ENCODE measurements at places on chromosomes 11 and 22.

DNA sequence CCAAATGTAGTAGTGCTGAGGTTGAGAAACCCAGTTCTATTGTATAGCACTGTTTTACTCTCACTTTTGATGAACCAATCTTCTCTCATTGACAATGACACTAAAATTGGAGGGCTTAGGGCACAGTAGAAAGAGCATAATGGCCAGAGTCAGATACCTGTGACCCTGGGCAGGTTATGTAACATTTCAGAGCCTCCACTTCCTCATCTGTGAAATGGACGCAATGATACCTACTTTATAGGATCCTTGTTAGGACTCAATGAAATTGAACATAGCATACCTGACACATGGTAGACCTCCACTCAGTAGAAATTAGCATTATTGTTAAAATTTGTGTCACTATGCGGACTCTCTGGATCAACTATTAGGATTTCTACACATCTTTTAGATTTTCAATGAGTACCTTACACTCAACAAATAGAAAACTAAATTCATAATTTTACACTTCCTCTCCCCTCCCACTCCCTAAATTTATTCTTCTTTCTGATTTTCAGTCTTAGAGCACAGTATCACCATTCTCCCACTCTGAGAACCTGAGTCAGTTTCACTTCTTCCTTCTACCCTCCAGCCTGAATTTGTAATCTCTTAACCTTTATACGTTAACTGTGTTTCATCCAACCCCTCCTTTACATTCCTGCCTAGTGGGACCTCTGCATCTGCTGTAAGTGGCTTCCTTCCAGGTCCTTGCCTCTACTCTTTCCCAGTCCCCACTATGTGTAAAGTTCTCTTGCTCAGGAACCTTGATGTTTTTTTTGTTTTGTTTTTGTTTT is 78.3 kb downstream of the MICAL2 start:
- DNase-seq, result no peak

DNA sequence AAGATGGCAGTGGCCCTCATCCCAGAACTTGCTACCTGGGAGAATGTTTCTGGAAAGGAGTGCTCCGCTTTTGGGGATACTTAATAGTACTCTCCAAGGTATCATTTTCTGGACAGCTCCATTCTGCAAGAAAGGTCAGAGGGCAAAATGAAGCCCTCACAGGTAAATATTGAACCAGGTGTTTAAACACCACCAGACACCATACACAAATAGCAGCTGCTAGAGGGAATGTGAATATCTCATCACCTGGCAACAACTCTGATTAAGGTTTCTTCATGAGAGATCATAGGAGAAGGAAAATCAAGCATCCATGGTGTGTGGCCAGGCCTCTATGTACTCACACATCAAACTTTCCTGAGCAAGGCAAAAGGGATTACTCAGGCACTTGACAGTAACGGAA is 226.1 kb upstream of the FAT3 start:
- no peak for DNase-seq

DNA sequence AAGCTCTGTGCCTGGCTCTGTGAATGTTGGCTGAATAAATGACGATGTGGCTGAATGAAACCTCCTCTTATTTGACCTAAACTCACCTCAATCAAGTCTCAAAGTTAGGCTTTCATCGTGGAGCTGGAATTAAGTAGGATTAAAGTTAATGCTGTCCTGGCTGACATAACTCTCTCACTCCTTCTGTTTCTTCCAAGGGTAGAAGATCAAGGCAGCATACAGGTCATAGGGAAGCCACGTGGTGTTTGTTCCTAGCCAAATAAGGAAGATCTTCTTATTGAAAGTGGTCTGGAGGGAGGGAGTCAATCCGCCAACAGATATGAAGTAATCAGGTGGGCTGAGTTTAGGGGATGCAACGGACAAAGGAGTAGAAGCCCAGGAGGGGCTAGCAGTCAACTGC is 59.5 kb downstream of the TRIM29 start:
- no peak for DNase-seq

GRCh38 chr11:9739123-9739900 is 75.4 kb downstream of the SWAP70 start:
- peak; percentile 87 for DNase-seq

GRCh38 chr11:29018631-29019030 is 910.4 kb downstream of the METTL15 start:
- DNase-seq, result no peak

DNA sequence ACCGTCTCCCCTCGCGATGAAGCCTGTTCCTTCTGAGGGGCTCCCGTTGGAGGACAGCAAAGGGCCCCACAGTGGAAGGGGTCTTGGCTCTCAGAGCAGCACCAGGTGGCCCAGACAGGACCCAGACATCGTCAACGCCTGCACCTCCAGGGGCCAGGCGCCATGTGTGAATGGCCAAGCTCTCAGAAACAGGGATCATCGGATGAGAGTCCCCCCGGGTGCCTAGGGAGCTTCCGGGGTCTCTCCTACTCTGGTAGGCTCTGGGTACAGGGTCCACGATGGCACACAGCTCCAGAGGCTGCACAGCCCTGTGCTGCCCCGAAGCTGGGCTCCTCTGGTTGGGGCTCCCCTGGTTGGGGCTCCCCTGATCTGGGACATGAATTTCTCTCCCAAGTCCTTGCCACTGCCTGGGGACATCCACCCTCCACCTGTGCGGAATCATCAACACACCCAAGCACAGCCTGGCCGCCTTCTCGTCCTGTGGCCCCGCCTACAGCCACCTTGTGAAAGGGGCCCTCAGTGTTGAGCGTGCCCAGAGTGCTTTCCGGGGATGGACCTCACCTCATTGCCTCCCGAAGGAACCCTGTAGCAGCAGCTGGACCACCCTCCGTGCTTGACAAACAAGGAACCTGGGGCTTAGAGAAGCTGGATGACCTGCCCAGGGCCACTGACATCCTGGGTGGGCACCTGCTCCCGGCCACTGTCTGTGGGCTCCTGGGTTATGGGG is 929.0 kb downstream of the BRD1 start:
- no peak for DNase-seq

- no peak for DNase-seq
Measured at GRCh38 chr11:18495703-18496102, 31.0 kb downstream of the TSG101 start.

GRCh38 chr11:74321487-74322188 is 10.2 kb upstream of the P4HA3 start:
- DNase-seq, result peak; percentile 51

DNA sequence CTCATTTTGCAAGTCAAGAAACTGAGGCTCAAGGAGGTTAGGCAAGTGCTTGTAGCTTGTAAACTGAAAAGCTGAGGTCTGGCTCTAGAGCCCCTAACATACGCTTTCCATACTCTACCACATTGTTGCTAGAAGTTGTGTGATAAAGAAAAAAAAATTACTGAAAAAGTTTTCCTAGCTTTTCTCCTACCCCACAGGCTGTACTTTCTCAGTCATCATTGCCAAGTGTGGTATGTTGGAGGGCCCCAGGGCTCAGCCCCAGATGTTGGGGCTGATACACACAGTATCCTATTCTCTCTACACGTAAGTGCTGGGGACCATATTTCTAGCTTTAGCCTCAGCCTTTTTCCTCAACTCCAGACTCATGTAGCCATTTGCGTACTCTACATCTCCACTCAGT is 16.0 kb downstream of the KREMEN1 start:
- DNase-seq, result no peak

DNA sequence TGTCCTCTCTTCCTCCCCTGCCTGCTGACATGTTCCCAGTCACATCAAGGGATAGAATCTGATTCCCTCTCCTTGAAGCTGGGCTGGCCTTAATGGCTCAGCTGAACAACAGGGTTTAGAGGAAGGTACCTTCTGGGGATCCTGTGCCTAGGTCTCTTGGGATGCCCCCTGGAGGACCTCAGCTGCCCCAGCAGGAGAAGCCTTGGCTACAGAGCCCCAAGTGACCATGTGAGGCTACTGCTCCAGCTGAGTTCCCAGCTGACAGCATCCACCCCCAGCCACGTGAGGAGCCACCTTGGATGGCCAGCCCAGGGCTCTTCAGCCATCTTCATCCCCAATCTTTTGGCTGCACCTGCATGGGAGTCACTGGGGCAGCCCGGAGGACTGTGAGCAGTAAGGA is 1499.3 kb downstream of the TBC1D22A start:
- DNase-seq, result no peak

- DNase-seq, result no peak
Measured at GRCh38 chr11:80650966-80651365, 1210.1 kb upstream of the TENM4 start.

DNA sequence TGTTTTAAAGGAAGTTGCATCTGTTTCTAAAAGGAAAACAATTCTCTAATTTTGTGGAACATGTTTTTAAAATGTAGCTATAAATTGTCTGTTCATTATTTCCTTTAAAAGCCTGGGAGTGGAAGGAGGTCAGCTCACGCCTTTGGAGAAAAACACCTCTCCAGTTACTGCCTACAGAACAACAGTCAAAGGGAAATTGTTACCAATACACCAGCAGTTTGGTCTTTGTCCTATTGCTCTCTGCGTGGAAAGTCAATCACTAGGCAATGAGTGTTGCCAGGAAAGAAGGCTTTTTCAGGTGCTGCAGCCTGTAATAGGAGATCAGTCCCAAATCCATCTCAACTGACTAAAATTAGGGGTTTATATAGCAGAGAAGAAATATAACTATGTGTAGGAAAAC is 22.2 kb downstream of the SVIP start:
- no peak for DNase-seq

- no peak for DNase-seq
Measured at GRCh38 chr11:66492161-66492865, 12.1 kb downstream of the DPP3 start.

- DNase-seq, result no peak
Measured at GRCh38 chr22:21634844-21635243, 2.3 kb downstream of the CCDC116 start.

DNA sequence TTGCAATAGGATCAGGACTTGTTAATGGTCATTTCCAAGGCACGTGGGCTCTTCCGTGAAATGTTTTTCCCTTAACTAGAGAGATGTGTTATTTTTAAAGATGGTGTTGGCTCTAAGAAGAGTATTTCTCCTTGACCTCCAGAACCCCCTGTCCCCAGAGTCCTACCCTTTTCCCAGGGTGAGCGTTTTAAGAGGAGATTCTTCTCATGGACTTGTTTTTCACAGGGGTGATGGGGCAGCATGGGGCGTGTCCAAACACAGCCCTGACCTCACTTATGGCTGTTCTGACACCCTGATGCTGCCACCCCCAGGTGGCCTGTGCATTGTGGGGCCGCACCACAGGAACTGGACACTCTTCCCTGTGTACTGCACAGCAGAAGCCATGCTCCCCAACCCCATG is 335.7 kb downstream of the TBC1D22A start:
- no peak for DNase-seq

DNA sequence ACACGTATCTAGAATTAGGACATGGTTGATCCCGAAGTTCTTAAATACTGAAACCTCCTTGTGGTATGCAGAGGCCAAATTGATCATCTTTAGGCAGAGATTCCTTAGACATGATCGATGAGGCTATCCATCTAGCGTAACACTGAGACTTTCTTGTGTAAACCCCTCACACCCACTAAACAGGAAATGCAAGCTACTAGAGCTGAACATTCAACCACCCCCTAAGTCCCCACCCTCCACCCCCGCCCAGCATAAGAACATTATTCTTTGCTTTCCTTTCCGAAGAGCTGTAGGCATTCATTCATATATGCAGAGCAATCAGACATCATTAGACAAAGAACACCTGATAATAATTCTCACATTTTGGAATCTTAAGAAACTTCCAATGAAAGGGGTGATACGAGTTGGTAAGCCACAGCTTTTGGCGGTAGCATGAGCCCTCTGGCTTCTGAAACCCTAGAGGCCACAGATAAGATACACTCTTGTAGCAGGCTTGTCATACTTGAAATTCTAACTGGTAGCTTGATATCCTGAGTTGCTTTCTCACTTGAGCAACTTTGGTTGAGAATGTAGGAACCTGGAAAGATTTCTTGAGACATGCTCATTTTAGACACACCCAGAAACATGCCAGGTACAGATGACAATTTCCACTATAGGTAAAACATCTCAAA is 42.2 kb downstream of the FLI1 start:
- no peak for DNase-seq

DNA sequence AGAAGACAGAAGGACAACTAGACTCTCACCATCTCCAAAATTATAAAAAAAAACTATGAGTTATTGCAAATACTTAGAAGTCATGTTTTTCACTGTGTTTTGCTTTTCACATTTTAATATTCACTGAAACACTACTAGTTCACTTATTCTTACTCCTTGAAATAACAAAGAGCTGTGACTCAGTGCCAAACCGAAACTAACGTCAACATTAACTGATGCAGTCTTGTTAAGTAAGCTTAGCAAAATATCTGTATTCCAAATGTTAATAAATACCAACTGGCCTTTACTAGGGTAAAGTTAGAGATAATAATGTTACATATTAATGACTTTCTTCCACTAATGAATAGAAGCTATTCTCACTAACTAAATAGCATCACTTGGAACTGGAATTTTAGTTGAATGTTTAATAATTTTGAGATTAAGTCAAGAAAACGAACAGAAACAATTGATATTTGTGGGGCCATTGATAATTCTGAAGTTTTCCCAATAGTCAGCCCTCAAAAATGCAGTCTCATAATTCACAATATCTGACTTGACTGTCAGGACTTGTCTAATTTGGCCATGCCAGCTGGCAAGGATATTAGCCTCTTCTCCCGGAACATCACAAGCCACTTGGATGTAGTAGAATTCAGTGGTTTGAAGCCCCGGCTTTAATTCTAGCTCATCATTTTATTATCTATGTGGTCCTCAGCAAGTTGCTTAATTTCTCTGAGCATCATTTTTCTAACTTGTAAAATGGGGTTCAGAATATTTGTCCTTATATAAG is 230.1 kb upstream of the DDI1 start:
- peak; percentile 19 for DNase-seq

DNA sequence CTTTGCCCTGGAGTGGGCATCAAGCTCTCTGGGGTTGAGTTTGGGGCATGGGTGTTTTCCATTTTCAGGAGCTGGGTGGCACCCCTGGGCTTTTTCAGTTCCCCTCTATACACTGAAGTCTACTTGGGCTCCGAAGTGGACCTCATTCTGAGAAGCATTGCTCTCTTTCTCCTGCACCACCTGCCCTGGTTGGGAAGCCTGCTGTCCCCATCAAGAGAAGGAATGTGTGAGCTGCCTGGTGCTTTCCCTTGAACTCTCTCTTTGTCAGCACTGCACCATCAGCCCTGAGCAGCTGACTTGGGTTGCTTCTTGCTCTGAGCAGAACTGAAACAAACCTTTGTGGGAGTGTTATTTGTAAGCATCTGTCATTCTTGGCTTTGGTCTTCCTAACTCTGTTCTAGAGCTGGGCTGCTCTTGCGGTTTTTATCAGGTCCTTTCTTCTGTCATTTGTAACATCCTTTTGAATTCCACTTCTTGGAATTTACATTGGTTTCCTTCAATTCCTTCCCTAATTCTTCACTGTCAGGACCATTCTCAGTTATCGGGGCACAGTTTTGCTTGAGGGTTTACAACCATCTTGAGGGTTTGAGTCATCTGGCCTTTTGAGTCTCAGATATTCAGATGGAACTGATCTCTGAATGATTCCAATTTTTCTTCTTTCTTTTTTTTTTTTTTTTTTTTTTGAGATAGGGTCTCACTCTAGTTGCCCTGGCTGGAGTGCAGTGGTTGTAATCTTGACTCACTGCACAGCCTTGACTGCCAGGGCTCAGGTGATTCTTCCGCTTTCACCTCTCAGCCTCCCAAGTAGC is 20.5 kb downstream of the UBE2L3 start:
- peak; percentile 94 for DNase-seq

Data from pons (tissue), 1 donor.